ENCODE measurements at places on chromosomes 4 and X. TPM values are rescaled to one million over a fixed set of nuclear protein-coding genes. Genes with fewer than 3 reads are reported as not detected.

SRPX gene
- polyA plus RNA-seq = not detected

SUPT20HL2 gene
- polyA plus RNA-seq = not detected

TRIM75 gene
- not detected for polyA plus RNA-seq

CFAP47 gene
- polyA plus RNA-seq = not detected

GPAT3 gene
- not detected for polyA plus RNA-seq
